ENCODE measurements at places on chromosomes 2 and 18.

- DNase-seq: no peak
These were observed 212.7 kb downstream of the HNMT start for GRCh38 chr2:138176862-138177439.

GRCh38 chr18:79576686-79577351, 102.8 kb upstream of the CTDP1 start:
- DNase-seq: no peak

DNA sequence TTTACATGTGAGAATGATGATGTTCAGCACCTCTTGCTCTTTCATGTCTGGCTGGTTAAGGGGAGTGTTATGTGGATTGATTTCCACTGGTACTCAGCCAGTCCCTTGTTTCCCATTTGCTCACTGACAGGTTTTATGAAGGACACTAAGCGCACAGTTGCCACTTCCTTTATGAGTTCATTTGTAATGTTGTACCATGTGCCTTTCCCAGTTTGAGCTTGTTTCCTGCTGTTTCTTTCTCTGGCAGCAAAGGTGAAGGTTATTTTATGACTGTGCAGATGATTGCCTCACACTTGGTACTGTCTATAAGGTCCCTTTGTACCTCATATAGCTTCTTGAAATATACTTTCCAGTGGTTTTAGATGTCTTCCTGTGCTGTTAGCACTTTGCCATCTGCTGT, 1700.5 kb upstream of the TMEFF2 start:
- DNase-seq: no peak

GRCh38 chr2:126771094-126771493, 115.1 kb downstream of the GYPC start:
- no peak for DNase-seq

GRCh38 chr18:26091047-26091630, 726 bp upstream of the SS18 start:
- DNase-seq: peak; percentile 69

GRCh38 chr2:46329803-46330775, 32.9 kb downstream of the EPAS1 start:
- DNase-seq: no peak

DNA sequence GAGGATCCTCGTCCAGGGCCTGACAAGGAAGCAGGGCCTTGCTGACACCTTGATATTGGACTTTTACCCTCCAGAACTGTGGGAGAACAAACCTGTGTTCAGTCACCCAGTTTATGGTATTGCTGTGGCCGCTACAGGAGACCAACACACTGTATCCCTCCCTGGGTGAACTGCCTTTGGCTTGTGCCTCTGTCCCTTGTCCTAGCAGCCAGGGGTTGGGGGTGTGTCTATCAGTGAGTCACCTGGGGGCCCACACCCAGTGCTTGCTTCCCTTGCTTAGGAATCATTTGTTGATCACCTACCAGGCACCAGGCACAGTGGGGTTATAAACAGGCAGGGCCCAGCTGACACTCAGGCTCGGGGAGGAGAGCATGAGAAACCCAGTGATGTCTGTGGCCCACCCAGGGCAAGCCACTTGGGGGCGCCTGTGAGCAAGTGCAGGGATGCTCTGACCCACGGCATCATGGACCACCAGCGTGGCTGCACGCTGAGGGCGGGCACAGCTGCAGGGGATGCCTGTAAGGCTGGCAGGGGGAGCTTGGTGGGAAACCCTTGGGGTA, 17.1 kb downstream of the TMEM185B start:
- DNase-seq: peak; percentile 48

- no peak for DNase-seq
These were observed 2.7 kb upstream of the CDKL4 start for GRCh38 chr2:39246382-39246980.

DNA sequence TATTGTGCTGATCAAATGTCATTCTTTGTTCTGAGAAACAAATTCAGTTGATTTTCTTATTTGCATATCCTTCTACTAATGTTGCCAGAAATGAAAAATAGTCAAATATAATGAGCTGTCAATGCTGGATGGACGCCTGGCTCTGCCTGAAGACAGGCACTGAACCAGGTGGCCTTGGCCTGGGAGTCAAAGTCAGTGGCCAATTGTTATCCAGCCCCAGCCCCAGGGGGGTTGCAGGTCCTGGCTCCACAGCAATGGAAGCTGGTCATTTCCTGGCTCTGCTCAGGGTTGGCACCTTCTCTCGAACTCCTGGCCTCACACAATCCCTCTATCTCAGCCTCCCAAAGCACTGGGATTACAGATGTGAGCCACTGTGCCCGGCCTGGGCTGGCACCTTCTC, 176.8 kb upstream of the GLI2 start:
- DNase-seq: no peak

- peak; percentile 22 for DNase-seq
These were observed 138.1 kb downstream of the WDR7 start for GRCh38 chr18:56789004-56789888.

GRCh38 chr18:10037181-10037580, 123.4 kb downstream of the VAPA start:
- no peak for DNase-seq

DNA sequence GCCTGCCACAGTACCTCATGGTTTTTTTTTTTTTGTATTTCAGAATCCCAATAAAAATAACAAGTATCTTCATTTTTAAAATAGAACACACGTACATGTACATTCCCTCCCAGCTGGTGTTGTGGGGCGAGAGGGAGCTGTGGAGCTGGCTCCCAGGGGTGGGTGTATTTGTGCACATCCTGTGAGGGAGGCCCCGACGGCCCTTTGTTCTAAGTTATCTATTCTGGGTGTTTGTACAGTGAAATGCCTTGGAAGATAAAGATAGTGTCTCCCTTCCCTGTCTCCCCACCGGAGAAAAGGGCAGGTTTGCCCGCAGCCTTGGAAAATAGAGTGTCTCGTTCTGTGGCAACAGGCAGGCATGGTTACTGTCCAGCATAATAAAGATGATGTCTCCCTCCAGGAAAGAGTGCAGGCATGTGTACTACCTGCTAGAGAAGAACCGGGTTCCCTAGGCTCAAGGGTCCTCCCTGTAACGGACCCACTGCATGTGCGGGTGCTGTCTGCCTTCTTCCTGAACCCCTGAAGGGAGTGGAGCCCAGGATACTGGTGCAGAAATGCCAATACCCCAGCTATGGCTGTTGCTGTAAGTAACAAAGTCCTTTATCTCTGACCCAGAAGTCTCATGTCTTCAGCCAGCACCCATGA, 12.1 kb upstream of the ALLC start:
- no peak for DNase-seq

DNA sequence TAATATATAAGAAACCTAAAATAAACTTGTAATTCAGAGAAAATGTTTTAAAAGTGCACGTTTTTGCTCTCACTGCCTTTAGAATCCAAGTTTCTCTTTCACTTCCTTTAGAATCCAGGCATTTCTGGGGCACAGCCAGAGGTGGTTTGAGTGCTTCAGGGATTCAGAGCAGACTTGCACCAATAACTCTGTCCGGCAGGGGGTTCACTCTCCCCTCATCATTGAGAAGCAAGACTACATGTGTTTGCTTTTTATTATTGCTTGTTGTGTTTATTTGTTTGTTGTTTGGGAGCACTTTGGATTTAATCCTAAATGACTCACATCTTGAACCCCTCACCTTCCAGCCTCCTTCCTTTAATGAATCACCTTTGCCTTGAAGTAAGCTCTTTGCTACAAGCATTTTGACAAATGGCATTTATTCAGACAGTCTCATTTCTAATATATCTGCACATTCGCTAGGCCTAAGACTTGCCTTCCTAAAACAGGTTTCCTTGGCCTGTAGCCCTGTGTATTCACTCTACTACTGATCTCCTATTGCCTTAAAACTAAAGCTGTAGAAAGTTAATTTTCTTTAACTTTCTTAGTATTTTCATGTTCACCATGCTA, 233.5 kb upstream of the ATP5MC3 start:
- DNase-seq: no peak

GRCh38 chr2:59301466-59302402, 1060.6 kb upstream of the FANCL start:
- no peak for DNase-seq

- no peak for DNase-seq
These were observed 18.6 kb upstream of the CELF4 start for GRCh38 chr18:37584217-37584616.

GRCh38 chr2:216636551-216637450, 3.6 kb downstream of the IGFBP2 start:
- DNase-seq: no peak

DNA sequence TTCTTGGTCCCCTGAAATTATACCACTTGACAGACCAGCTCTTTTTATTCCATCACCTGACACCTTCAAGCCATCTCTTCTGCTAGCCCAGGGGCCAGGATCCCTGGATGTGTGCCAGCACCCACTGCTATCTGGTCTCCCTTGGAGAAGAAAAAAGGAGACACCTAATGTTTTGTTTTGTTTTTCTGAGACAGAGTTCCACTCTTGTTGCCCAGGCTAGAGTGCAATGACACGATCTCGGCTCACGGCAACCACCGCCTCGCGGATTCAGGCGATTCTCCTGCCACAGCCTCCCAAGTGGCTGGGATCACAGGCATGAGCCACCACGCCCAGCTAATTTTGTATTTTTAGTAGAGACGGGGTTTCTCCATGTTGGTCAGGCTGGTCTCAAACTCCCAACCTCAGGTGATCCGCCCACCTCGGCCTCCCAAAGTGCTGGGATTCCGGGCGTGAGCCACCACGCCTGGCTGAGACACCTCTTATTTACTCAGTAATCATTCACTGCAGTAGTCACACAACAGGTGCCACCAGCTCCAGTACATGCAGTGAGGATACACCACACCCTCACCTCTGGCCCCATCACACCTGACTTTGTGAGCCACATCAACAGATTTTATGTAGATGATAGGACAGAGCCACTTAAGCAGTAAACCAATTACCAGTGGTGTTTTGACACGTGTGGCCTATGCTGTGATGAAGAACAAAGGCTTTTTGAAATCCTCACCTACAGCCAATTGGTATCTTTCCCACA, 42.8 kb upstream of the PCBP1 start:
- no peak for DNase-seq

DNA sequence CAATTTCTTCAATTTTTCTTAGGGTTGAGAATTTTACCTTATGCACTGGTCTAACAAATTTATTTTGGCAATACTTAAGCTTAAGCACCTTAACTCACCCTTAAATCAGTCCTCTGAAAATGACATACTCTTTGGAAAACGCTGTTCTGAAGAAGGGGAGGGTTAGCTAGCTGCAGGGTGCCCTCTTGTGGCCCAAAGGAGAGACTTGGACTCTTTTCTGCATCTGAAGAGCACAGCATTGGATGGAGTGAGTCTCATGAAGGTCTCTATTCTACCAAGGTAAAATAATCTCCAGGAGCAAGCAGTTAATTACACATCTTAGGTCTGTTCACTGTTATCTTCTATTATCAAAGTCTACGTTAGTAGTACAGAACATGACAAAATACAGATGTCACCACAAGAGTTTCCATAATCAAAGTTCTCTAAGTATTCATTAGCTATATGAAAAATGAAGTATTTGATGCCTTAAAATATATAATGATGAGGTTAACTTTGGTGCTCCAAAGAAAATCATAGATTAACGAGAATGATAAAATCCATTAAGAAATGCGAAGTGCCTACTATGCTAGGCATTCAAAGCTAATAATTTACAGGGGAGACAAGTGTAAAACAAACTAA, 24.4 kb downstream of the PUM2 start:
- peak; percentile 43 for DNase-seq

- no peak for DNase-seq
These were observed 54.9 kb upstream of the BZW1 start for GRCh38 chr2:200756618-200757321.

DNA sequence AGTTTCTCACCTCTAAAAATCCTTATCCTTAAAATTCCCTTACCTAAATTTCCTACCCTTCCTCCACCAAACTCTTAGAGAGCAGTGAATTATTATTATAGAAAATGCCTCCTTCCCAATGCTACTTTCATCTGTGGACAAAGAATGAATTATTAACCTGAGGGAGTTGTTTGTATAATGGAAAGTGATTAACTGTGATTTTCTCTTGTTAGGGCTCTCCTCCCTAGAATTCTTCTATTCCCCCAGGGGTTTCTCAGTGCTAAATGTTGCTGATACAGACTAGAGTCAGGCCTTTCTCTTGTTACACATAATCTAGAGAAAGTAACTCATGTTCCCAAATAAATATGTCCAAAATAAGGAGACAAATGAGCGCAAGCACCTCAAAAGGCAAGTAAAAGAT, 23.3 kb downstream of the EPB41L5 start:
- DNase-seq: no peak

Data from stimulated activated CD4-positive, alpha-beta T cell treated with anti-CD3 and anti-CD28 coated beads, Interleukin-1b, Interleukin-23, amount 100 ng/mL, for 48 hours (primary cell).